ENCODE measurements at places on chromosomes 2 and 18. TPM values are rescaled to one million over a fixed set of nuclear protein-coding genes. Genes with fewer than 3 reads are reported as not detected.

The ALPP gene
- not detected for total RNA-seq

The FSIP2 gene
- 0.22 TPM for total RNA-seq

The NCKAP1 gene
- total RNA-seq, result 206 TPM

The NYAP2 gene
- total RNA-seq, result not detected

The SERPINB4 gene
- not detected for total RNA-seq

The CD28 gene
- not detected for total RNA-seq

The UGT1A5 gene
- not detected for total RNA-seq

The KCNS3 gene
- 9.6 TPM for total RNA-seq
